ENCODE measurements at places on chromosomes 3 and 15.

DNA sequence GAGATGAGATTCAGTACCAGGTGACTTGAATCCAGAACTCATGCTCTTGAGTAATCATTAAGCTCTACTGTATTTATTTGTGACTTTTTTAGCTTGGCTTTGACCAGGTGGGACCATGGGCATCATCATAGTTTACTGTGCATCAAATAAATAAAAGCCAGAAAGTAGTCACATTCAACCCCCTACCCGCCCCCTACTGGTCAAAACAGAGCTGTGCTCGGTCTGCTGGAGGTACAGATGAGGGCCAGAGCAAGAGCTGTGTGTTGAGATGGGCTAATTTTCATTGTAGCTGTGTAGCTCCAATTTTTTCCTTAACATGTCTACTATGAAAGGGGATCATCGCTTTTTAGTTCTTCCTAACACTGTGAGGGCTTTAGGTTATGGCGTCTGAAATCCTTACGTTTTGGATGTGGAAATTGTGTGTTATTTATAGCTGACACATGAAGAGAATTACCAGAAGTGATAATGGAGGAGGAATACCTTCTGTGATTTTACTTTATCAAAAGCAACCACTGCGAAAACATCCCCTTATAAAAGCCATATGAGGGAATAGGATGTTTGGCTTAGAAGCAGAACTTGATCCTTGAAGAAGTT, 375.1 kb downstream of the PTPRG start:
- peak; percentile 15 for DNase-seq

- DNase-seq, result peak; percentile 92
These were observed at the start of gene STT3B for GRCh38 chr3:31532587-31533168. Gene STT3B (plus strand): TSS chr3:31532925. CDS start chr3:31532999, 74 bp downstream.

GRCh38 chr3:150094150-150094933, 123.6 kb upstream of the PFN2 start:
- DNase-seq, result no peak

- DNase-seq, result no peak
These were observed 630 bp upstream of the EFCAB12 start for GRCh38 chr3:129429080-129429451.

DNA sequence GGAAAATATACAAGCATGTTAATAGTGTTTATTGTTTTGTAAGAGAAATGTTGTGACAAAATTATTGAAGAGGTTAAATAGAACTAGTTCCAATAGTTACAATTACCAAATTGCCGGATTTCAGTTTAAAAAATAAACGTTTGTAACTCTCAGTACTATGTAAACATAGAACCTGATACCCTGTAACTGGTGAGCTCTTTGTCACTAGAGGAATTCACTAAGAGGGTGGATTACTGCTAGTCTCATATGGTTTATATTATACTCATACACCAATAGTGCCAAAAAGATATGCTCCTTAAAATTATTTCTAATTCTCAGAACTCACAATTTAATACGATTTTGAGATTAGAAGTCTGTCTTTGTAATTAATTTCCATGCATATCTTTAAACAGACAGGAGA, 7.6 kb upstream of the GMNC start:
- no peak for DNase-seq

DNA sequence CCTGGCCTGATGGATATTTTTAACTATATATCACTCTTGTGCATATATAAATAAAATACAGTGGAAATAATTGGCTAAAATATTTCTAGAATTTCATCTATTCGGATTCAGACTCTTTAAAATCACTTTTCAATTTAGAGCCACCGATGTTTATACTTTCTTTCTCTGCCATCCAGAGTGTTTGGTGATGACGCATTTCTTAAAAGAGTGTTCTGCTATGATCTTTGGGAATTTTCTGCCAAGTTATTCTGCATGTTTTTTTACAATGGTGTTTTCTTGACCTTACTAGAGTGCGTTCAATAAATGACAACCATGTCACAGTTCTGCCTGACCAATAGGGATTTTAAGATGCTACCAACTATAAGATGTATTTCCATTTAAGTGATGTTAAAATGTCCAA, 30.2 kb downstream of the PPP2R3A start:
- no peak for DNase-seq

- no peak for DNase-seq
These were observed 16.0 kb downstream of the SEC61A1 start for GRCh38 chr3:128068156-128068620.

DNA sequence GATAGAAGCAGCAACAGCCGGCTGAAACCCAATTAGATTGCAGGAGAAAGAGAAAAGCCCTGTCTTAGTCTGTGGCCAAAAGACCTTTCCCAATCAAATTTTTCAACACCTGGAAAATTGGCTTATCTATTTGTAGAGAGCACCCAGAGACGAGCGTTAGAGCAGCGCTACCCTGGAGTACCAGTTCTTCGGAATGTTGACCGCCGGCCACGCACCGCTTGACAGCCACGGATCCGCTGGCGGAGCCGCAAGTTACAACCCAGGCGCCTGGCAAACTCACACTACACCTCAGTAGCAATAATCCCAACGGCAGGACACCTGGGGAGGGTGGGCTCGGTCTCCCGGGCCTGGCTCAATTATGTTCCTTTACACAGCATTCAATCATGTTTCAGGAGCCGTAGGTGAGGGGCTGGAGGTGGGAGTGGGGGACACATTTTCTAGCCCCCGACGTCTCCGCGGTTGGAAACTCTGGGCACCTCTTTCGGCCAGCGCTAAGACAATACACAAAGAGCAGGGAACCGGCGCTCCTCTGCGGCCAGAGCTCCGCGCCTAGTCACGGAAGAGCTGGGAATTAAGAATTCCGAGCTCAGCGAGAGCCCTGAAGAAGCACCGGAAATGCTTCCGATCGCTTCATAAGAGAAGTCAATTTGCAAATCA, 1.2 kb downstream of the MB21D2 start:
- no peak for DNase-seq

DNA sequence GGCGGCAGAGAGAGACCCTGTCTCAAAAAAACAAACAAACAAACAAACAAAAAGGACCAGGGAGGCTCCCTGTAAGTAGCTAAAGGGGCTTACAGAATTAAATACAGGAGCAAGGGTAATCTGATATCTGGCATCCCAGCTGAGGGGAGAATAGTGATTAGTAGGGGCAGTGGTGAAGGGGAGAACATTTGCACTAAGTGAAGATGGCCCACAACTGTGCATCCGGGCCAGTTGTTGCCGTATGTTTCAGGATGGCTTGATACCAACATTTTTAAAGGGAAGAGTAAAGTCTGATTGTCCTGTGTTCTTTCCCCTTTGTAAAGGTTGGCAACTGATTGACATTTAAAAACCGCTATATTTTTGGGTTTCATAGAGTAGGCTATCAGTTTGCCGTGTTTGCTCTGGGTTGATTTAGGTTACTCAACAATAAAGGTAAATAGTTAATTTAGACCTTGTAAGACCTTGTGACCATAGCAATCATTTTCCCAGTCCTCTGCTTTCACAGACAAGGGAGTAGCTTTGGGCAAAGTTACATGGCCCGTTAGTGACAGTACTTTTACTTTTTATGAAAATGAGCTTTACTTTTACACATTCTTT, 167.8 kb downstream of the PTPRG start:
- DNase-seq, result no peak

DNA sequence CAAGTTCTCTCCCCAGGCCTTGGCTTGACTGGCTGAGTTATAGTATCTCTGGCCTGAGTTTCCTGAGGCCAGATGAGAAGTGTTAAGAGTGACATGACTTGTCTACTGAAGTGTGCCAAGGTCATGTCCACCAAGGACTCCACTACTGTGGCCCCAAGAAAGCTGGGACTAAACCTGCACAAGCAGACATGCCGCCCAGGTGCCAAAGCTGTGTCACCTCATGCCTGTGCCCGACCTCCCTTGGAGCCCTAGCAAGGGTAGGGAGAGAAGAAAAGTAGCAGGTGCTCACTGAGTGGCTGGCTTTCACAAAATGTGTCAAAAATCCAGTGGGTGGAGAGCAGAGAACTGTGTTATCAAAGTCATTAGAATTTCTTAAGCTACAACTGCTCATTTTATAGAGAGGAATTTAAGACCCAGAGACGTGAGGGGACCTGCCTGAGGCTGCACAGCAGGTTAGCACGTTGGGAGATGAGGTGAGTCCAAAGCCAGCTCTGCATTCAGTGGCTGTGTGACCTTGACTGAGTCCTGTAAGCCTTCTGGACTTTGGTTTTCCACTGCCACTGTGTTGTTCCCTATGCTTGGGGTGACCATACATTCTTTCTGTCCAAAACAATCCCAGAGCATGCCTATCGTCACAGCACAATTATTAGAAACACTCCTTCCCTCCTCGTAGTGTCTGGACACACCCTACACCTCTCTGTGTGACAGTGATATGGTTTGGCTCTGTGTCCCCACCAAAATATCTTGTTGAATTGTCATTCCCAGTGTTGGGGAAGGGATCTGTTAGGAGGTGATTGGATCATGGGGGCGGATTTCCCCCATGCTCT, 5.0 kb upstream of the LYSMD4 start:
- no peak for DNase-seq
